ENCODE measurements at places on chromosomes 2 and 18.

DNA sequence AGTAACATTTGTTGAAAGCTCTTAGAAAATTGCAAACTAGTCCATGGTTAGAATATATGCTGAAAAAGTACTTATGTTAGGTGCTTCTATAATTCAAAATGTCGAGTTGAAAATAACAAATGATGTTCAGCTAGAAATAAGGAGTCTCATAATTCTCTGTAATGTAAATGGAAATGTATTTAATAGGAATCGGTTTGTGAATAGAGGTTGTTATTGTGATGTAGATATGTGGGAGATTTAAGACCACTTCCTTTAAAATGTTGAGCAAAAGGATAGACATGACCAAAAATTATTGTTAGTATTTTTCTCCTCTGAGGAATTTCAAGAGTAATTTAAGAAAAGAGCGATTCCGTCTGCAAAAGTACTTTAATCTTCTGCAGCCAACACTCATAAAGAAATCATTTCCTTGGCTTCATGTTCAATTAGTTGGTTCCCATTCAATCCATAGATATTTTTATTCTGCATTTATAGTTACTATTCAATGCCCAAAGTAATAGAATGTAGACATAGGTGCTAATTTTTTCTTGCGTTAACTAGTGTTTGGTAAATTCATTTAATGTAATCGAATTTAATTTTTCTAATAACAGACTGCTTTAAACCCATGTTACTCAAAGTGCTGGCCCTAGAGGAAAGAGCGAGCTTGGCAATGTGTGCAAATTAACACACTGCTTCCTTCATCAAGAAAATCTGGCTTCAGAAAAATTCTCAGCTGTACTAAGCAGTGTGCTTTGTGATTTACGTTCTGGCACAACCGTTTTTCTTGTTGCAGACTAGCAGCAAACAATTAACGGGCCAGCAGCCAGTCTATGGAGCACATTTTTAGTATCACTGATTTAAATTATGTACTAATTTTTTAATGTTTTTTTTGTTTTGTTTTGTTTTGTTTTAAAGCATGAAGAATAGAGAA, 32.2 kb downstream of the FN1 start:
- DNase-seq: no peak

DNA sequence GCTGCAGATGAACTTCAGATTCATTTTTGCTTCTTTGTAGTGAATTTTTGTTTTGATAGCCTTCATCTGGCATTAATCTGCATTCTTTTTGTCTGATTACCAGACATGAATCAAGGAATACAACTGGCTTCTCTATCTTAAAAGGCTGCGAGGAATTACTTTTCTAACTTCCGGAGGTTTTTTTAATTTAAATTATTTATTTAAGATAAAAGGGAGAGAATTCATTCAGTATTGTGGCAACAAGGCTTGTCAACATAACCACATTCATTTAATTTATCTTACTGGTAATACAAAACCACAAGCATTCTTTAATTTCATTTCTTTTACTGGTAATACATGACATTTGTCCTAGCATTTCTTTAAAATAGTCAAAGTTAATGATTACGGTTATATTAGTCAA, 36.0 kb downstream of the CSRNP3 start:
- DNase-seq: no peak

DNA sequence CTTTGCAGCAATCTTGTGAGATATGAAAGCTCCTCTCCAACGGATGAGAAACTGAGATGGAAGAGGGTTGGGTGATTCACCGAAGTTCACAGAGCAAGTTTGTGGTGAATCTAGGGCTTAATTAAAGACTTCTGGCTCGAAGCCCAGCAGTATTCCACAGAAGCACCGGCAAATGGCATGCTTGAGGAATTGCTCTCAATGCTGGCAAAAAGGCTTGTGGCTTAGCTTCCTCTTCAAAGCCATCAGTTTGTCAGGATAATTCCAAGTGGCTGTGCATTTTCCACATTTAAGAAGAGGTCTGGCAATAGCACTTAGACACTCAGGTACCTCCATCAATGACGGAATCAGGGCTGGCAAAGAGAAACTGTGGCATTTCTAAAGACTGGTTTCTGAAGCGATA, 98.7 kb upstream of the SLC66A3 start:
- DNase-seq: no peak

- DNase-seq: no peak
Measured at GRCh38 chr2:187689372-187689771, 135.1 kb upstream of the TFPI start.

Measured in gastrocnemius medialis (tissue), 4 donors.